ENCODE measurements at places on chromosomes 12 and 14. TPM values are rescaled to one million over a fixed set of nuclear protein-coding genes. Genes with fewer than 3 reads are reported as not detected.

CACNA1C gene
- total RNA-seq, result 151 TPM

TAS2R30 gene
- 0.67 TPM for total RNA-seq

FGD4 gene
- 17.3 TPM for total RNA-seq

TMPRSS12 gene
- not detected for total RNA-seq

SPIC gene
- not detected for total RNA-seq

ACSM4 gene
- not detected for total RNA-seq

CCDC177 gene
- not detected for total RNA-seq

RNASE7 gene
- total RNA-seq, result not detected

GPR162 gene
- 4.4 TPM for total RNA-seq

AQP6 gene
- not detected for total RNA-seq

PMEL gene
- 0.83 TPM for total RNA-seq

ADAMTS20 gene
- not detected for total RNA-seq

BATF gene
- 0.62 TPM for total RNA-seq

COPS7A gene
- 70.4 TPM for total RNA-seq

ASB2 gene
- 297 TPM for total RNA-seq

OAS1 gene
- total RNA-seq, result 4.6 TPM

PRH2 gene
- total RNA-seq, result not detected

REM2 gene
- not detected for total RNA-seq

FAM186B gene
- 0.46 TPM for total RNA-seq

CD27 gene
- total RNA-seq, result 0.30 TPM

GUCY2C gene
- not detected for total RNA-seq

CD163 gene
- 72.0 TPM for total RNA-seq

CCDC184 gene
- total RNA-seq, result 0.97 TPM

HIGD1C gene
- not detected for total RNA-seq

DIO3 gene
- total RNA-seq, result 0.16 TPM

All from Right ventricle myocardium superior (tissue), 1 donor.